ENCODE measurements at places on chromosomes 11 and 22.

DNA sequence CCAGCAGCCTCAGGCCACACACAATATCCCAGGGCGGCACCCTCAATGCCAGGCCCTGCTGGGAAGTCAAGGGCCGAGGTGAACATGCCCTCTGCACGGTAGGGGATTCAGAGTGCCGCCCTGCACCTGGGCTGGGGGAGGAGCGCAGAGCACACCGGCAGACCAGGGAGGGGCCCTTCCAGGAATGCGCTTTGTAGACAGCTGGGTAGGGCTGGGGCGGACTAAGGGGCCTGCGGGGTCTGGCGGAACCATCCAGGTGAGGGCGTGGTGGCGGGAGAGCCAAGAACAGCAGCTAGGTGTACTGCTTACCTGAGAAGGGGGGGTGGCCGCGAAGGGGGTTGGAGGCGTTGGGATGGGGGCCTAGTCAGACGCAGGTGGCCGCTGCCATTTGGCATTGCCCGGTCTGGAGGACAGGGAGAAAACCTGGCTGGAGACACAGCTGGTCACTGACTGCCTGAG lies 26.0 kb downstream of the DUSP8 start:
- DNase-seq, result no peak

- no peak for DNase-seq
Measured at GRCh38 chr11:79937676-79938334, 497.0 kb upstream of the TENM4 start.

GRCh38 chr11:126355324-126355925 lies at the start of gene ST3GAL4:
Gene ST3GAL4 (plus strand): TSS chr11:126355686. CDS start chr11:126406156, 50,470 bp downstream.
- DNase-seq, result peak; percentile 78

GRCh38 chr11:48063424-48063978 lies 83.1 kb downstream of the PTPRJ start:
- DNase-seq, result no peak

DNA sequence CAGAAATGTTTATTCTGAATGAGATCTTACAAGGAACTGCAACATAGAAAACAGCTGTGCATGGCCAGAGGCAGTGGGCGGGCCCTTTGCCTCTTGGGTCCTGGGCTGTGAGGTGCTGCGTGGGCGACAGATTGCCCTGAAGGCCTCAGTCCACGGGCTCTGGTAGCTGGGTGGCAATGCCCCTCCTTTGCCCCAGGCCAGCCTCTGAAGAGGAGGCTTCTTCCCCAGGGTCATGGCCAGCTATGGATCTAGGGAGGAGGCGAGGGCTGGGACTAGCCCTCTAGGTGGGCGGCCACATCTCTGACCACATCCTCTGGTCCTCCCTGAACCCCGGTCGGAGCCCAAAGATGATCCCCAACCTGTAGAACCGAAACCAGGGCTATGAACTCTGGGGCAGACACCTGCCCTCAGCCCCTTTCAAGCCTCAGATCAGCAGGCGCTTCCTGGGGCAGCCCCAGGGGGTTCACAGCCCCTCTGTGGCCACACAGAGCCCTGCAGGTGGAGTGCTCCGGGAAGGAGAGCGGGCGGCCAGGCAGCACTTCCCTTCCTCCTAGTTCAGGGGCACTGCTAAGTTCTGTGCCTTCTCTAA lies 6.6 kb upstream of the CDC42BPG start:
- DNase-seq, result no peak

- DNase-seq, result no peak
Measured at GRCh38 chr11:123301013-123301591, 106.1 kb upstream of the CLMP start.

DNA sequence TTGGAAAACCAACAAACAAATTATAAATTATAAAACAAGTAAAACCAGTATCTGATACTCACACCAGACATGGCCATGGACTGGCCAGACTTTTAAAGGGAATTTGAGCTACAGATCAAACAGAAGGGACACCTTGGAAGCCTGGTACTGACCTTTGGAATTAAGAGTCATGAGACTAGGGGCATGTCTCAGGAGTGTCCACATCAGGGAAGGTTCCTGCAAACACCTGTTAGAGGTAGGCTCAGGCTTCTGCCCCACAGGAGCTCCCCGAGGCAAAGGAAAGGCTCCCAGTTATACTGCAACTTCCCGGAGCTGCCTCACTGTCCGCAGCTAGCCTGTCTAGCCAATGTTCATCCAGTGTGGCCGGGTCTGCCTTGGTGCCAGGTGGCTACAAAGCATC lies 290.1 kb downstream of the BUD13 start:
- no peak for DNase-seq

DNA sequence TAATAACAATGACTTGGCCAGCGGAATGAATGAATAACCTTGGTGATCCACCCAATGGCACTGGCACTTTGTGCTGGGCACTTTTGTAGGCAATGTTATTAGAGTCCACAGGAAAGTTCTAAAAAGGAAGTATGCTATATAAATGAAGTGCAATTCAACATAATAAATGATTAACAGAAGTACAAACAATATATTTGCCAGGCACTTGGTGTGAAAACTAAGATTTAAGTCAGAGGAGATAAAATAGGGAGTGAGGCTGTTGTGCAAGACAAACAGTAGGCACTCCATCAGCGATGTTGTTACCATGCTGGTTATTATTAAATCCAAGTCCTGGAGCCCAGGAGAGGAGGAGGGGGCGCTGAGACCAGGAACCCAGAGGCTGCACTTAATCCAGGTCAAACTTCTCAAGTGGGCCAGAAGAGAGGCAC lies 173.8 kb downstream of the LARGE1 start:
- no peak for DNase-seq

DNA sequence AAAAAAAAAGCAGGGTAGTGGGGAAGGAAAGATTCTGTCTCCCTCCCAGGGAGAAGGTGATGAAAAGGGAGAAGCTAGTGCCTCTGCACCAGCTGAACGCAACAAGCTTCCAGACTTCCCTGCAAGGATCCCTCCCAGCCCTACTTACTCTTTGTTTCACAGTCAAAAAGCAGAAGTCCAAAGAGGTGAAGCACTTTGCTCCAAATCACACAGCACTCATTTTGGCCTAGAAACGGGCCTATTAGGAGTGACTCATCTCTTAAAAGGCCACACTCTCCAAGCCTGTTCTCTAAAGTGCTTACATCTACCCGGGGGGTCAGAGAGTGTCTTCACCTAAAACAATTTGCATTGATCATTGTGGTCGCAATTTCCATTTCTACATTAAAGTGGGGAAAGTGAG lies 17.7 kb upstream of the GRK3 start:
- DNase-seq, result no peak

DNA sequence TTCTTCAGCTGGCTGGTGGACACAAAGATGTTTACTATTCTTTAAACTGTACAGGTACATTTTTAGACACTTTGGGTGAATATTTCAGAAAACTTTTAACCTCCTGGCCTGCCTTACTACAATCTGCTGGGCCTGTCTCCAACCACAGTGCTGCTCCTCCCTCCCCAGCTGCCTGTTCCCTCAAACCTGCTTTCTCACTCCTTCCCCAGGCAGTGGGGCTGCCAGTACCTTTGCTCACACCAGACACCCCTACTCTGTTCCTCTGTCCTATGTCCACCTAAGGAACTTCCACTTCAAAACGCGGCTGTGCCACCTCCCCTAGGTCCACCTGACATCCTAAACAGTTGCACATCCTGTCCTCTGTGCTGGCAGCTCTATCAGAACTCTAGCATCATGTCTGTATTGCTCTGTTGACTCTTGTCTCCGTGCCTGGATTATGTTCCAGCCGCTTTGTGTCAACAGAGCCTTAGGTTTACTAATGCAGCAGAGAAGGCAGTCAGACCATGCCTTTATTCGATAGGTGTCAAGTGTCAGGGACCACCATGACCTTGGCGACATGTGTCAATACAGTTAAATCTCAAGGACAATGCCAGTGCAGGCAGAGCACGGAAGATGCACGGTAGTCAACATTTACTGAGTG lies 13.4 kb downstream of the ZP1 start:
- no peak for DNase-seq

GRCh38 chr11:57459164-57460021 lies 935 bp upstream of the RTN4RL2 start:
- no peak for DNase-seq

DNA sequence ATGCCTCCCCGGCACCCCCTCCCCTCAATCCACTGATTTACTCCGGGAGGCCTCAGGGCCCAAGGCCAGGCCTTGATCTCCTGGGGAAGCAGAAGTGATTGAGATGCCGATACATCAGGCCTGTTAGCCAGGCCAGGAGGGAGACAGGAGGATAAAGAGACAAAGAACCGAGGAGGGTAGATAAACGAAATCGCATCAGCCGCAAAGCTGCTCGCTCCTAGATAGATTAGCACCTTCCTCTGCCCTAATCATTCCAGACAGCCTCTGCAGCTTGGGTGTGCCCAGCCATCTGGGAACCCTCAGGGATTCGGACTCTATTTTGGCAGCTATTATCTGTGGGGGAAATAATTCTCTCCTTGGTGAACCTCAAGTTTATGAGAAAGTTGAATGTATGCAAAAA lies 121.2 kb downstream of the ABTB2 start:
- DNase-seq, result no peak

GRCh38 chr11:112025707-112026106 lies 499 bp downstream of the DLAT start:
- DNase-seq, result no peak

- DNase-seq, result no peak
Measured at GRCh38 chr11:78325274-78325781, 92.3 kb downstream of the GAB2 start.

DNA sequence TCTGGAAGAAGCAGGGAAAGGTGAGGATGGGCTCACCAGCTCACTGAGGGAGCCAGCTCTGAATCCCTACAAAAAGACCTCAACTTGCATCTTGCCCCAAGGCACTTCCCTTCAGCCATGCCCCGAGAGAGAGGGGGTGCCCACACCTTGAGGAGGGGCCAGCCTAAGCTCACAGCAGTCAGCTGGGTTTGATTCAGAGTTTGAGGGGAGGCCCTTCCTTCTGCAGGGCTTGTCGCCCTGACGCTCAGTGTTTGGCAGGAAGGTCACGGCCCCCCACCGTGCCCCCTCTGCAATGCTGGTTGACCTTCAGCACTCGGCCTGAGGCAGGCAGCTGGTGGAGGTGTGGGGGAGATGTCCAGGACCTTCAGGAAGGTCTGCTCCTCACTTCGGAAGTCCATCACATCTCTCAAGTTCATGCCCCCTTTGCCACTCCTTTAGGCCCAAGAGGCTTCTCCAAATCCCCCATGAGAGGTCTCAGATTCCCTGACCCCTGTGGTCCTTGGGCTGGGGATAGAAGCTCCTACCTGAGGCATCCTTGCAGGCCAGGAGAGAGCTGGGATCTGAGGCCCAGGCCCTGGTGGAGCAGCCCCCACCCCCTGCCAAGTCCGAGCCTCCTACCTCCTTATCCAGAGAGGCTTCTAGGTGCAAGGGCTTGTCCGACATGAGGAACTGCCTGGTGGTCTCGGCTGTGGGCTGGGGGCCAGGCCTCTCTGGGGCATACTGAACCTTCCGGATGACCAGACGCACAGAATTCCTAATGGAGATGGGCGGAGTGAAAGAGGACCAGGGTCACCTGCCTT lies 37.6 kb downstream of the TPBGL start:
- no peak for DNase-seq

- DNase-seq, result no peak
Measured at GRCh38 chr22:37025500-37026070, 6.0 kb downstream of the MPST start.

- no peak for DNase-seq
Measured at GRCh38 chr11:2767801-2768200, 68.0 kb upstream of the KCNQ1OT1 start.

GRCh38 chr22:42207918-42208317 lies 62.5 kb downstream of the TCF20 start:
- no peak for DNase-seq

- DNase-seq, result peak; percentile 26
Measured at GRCh38 chr22:24466716-24467328, 28.3 kb upstream of the UPB1 start.

GRCh38 chr11:106156290-106156937 lies 79.0 kb downstream of the AASDHPPT start:
- DNase-seq, result peak; percentile 52

GRCh38 chr11:57308426-57309060 lies 16.2 kb downstream of the TNKS1BP1 start:
- no peak for DNase-seq

DNA sequence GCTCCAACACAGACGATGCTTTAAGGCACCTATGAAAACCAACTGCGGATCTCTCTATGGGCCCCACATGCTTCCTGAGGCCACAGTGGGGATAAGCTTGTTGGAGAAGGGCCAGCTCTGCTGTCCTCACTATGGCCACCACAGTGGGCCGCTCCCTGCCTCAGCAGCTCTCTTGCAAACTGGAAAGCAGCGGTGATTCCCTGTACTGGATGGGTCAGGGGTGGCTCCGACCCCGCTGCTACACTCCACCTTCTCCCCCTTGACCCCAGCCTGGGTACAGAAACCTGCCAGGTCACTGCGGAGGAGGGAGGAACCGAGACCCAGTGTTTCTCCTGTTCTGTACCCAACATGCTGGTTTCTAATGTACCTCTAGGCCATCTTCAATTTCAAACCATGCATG lies 403.9 kb downstream of the CTTN start:
- DNase-seq, result no peak

DNA sequence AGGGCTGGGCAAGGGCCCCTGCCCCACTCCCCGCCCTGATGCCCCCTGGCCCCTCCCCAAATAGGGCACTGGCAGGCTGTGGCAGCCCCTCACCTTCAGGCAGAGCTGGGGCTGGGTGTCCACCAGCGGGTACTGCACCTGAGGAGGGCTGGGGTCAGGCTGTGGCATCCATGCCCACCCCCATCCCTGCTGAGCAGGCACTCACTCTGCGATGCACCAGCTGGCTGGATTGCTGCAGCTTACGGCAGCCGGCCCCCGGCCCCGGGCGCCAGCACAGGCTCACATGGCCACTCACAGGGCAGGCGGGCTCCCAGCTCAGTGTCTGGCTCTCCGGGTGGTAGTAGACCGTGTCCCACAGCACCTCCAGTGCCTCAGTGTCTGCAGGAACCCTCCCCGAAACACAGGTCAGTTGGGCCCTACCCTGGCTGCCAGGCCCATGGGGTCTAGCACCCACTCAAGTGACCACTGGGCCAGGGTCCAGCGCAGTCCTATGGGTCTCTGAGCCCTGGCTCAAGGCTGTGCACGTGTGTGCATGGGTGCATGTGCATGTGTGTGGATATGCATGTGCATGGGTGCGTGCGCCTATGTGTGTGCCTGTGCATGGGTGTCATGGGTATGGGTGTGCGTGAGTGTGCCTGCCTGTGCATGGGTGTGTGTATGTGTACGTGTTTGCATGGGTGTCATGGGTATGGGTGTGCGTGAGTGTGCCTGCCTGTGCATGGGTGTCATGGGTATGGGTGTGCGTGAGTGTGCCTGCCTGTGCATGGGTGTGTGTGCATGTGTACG lies 14.4 kb downstream of the IL17REL start:
- no peak for DNase-seq

All from left renal cortex interstitium (tissue), 4 donors.